ENCODE measurements at places on chromosomes 11 and 22.

GRCh38 chr22:38631724-38632123 lies 24.5 kb downstream of the FAM227A start:
- DNase-seq = no peak

- DNase-seq = no peak
Observed at GRCh38 chr22:20989323-20990138, 7.4 kb downstream of the LZTR1 start.

DNA sequence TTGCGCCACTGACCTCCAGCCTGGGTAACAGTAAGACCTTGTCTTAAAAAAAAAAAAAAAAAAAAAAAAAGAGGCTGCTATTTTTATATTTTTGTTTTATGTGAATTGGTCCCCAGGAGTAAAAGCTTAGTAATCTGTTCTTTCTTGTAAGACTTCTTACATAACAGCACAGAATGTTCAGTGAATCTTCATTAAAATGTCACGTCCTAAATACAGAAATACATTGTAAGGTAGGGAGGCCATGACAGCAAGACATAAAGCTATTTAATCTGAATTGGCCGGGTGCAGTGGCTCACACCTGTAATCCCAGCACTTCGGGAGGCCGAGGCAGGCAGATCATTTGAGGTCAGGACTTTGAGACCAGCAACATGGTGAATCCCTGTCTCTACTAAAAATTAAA lies 64.2 kb downstream of the BID start:
- no peak for DNase-seq

- DNase-seq = no peak
Observed at GRCh38 chr11:86595451-86595850, 77.0 kb downstream of the ME3 start.

DNA sequence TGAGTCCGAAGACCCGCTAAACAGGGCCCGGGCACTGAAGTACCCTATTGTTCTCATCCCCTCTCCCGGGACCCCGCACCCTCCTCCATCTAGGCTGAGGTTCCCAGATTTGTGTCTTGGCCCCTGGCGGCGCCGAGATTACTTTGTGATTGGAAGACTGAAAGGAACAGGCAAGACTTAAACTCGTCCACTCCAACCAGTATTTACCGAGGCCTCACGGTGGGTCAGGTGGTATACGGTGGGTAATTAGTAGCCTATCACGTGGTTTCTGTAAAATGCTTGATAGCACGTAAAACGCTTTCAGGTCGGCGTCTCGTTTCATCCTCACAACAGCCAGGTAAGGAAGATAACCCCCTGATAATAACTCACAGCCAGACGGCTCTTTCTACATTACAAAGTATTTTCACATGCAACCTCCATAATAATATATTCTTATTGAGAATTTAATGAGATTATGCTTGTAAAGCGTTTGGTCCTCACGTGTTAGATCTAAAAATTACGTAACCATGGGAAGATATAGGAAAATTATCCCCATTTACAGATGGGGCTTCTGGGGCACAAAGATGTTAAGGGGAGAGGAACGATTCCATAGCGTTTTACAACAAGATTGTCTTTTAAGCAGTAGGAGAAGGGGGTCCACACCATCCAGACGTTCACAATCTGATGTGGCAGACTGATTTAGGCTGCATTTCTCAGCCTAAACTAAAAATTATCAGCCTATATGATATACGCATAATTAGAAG lies 642 bp upstream of the PIK3C2A start:
- no peak for DNase-seq

GRCh38 chr22:36577019-36577418 lies 48.1 kb upstream of the EIF3D start:
- DNase-seq = no peak

DNA sequence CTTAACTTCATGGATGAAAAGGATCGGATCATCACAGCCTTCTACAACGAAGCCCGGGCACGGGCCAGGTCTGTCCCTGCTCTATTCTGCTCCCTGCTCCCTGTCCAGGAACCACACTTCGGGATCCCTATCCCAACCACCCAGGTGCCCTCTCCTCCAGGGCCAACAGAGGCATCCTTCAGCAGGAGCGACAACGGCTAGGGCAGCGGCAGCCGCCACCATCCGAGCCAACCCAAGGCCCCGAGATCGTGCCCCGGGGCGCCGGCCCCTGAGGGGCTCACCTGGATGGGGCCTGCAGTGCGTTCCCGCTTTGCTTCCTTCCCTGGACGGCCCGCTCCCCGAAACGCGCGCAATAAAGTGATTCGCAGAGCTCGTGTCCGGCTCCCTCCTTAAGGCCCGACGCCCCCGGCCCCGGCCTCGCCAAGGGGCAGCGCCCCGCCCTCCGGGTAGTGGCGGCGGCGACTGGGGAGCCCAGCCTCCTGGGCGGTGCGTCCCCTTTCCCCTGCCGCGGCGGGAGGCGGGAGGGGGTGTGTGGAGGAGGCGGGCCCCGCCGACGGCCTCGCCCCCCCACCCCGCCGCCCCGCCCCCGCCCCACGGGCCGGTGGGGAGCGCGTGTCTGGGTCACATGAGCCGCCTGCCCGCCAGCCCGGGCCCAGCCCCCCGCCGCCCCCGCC lies at the start of gene VEGFB:
Gene VEGFB, plus strand, starts transcription at position 672 of the 674 bp plus-strand sequence. CDS start 250 bp downstream, outside the sequence.
- DNase-seq = peak; percentile 31

- no peak for DNase-seq
Observed at GRCh38 chr11:92812841-92813240, 156.6 kb upstream of the MTNR1B start.

GRCh38 chr22:26700886-26701285 lies 43.5 kb downstream of the MIAT start:
- DNase-seq = no peak

- DNase-seq = no peak
Observed at GRCh38 chr11:125123947-125124617, 12.7 kb upstream of the TMEM218 start.

GRCh38 chr11:125494561-125494960 lies 1.5 kb downstream of the FEZ1 start:
- DNase-seq = no peak

DNA sequence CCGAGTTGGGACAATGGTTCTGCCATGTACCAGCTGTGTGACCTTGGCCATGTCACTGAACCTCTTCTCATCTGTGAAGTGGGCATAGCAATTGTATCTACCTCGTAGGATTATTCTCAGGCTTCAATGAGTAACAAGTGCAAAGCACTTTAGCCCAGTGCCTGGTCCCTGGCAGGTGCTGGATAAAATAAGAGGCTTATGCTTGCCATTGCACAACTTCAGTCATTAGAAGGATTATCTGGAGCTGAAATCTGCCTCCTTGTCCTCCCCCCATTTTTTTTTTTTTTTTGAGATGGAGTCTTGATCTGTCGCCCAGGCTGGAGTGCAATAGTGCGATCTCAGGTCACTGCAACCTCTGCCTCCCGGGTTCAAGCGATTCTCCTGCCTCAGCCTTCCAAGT lies 7.2 kb downstream of the SMTNL1 start:
- DNase-seq = no peak

GRCh38 chr11:2870460-2870859 lies 15.1 kb downstream of the CDKN1C start:
- DNase-seq = no peak

DNA sequence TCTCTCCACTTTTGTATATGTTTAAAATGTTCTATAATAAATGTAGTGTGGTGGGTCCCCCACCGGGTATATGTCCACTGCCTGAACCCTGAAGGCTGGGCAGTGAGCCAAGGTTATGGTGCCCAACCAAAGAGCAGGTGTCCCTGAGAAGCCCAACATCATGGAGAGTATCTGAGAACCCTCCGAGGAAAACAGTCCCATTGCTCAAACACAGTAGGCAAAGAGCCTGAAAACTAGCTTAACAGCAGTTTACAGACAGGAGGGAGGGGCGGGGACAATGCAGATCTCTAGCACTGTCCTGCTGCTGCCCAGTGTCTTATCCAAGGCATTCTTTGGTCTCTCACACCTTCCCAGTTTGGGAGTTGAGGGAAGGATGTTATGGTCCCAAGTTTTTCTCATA lies 91.0 kb downstream of the TMPRSS5 start:
- DNase-seq = no peak

DNA sequence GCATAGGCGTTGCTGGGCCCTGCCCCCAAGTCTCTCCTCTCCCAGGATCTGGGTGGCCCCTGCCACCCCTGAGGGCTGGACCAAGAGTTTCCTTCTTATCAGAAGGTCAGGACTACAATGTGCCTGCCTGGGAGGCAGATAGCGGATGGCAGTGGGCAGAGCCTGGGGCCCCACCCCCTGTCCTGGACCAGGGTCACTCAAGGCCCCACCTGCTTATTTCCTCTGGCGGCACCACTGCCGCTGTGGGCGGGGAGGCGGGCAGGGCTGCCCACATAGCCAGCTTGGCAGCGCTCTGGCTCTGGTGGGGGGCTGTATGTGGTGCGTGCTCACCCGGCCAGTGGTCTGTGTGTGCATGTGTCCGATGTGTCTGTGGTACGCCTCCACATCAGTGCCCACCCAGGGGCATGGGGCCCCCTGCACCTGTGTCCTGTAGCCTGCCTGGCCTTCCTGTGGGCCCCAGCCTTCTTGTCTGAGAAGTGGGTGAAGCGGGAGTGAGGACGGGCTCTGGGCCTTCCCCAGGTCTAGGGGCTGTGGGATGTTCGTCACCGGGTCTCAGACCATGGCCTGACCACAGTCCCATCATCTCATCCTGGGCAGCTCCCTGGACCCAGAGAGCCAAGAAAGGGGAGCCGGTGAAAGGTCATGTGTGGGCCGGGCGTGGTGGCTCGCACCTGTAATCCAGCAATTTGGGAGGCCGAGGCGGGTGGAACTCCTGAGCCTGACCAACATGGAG lies 3.0 kb downstream of the GAS2L1 start:
- DNase-seq = no peak

DNA sequence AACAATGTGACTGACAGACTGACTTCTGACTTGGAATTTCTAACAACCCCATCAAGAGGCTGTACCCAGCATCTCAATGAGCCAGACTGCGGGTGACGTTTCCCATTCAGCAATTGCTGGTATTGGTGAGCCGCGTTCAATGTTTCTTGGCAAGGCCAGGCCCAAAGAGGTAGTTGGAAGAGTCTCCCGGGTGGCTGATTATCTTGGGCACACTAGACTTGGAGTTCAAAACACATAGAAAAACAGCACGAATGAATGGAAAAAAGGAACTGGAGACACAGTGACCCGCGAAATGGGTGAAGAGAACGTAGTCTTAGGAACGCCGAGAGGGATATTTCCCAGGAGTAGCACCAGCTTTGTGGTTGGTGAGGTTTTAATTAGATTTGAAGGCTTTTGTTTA lies 115.7 kb downstream of the RPS6KA4 start:
- no peak for DNase-seq

DNA sequence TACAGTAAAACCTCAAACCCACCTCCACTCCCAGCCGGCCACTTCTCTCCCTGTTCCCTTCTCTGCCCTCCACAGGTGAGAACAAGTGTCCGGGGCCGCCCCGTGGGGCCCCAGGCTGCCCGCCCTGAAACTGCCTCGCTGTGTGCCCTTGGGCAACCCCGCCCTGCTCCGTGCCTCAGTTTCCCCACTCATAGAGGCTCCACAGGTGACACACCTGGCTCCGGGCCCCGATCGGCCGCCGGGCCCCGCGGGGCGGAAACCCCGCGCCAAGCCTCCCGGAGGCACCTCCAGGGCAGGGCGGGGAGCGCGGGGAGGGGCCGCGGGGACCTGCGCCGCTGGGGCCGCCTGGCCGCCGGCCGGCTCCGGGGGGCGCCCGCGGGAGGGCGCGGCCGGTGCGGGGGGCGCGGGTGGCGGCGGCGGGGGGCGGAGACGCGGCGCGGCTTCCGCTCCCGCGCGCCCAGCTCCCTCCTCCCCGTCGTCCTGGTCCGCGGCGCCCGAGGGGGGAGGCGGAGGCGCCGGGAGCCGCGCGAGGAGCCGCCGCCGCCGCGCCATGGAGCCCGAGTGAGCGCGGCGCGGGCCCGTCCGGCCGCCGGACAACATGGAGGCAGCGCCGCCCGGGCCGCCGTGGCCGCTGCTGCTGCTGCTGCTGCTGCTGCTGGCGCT lies at the start of gene LRP5:
Gene LRP5, plus strand, starts transcription at position 475 of the 663 bp plus-strand sequence. Its CDS starts 124 bp downstream, at position 599.
- DNase-seq = no peak

- DNase-seq = no peak
Observed at GRCh38 chr22:48185071-48186055, 1422.9 kb downstream of the TBC1D22A start.

- DNase-seq = no peak
Observed at GRCh38 chr11:45157247-45158209, 11.1 kb downstream of the PRDM11 start.

- DNase-seq = no peak
Observed at GRCh38 chr11:69431136-69431535, 50.3 kb upstream of the LINC01488 start.

GRCh38 chr11:122902951-122903350 lies 20.4 kb downstream of the JHY start:
- no peak for DNase-seq

DNA sequence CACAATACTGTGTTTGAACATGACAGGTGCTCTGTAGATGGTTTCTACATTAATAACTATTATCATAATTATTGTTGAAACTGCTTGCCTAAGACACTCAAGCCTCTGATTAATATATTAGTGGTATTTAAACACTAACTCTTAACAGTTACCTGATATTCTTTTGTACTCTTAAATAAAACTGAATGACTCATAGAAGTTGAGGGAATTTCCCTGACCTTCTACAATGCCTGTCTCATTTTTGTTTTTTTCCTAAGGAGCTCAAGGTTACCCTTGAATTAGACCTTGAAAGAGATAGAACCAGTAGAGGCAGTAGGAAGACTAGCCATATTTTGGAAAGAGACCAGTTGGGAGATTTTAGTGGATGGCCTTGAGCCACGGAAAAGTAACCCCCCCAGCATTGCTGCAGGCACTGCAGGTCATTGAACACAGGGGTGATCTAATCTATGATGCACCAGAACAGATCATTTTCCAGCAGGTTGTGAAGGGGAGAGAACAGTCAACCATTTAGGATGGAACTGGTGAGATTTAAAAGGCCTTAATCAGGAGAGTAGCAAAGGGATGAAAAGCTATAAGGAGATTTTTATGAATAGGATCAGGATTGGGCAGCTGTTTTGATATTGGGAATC lies 148.3 kb downstream of the PGR start:
- no peak for DNase-seq

- DNase-seq = no peak
Observed at GRCh38 chr11:20160425-20161229, at the start of gene DBX1. DBX1 (minus strand) TSS chr11:20160475; CDS start chr11:20160324, 151 bp downstream.

GRCh38 chr11:613369-613968 lies 2.3 kb downstream of the IRF7 start:
- no peak for DNase-seq

GRCh38 chr11:102669664-102670063 lies 35.9 kb downstream of the MMP27 start:
- no peak for DNase-seq

GRCh38 chr11:70872299-70872698 lies 380.1 kb downstream of the SHANK2 start:
- no peak for DNase-seq

GRCh38 chr22:31125521-31126117 lies 2.9 kb downstream of the INPP5J start:
- no peak for DNase-seq

All from C1 segment of cervical spinal cord (tissue), 14 donors.